ENCODE measurements at places on chromosomes 5 and 9.

DNA sequence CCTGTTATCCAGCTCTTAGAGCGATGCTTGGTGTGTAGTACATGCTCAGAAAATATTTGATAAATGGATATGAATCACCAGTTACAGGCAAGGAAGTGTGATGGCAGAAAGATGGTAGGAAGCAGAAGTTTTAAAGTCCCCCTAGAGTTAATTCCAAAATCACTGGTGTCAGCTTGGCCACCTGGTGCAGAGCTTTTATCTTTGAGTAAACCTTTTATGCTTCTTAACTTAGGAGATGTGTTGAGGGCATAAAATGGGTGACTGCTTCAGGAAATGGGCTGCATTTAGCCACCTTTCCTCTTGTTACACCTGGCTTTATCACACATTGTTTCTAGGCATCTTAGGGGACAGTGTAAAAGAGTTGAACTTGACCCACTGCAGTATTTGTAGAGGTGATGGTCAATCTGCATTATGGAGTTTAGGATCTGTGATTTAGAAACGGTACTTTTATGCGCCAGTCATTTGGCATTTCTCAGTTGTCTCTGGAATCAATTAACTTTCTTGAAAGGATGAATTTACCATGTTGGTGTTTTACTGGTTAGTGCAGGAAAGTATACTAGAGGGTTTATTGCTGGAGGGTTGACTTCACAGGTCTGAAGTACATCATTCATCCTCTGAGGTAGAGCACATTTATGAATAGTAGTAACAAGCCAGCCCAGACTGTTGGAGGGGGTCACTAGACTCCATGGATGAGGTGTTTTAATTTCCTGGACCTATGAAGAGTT is 7.5 kb upstream of the FAM120AOS start:
- no peak for DNase-seq

- DNase-seq, result no peak
Measured at GRCh38 chr5:131979816-131980215, 31.6 kb downstream of the ACSL6 start.

- no peak for DNase-seq
Measured at GRCh38 chr5:156589946-156590216, 260.2 kb upstream of the PPP1R2B start.

DNA sequence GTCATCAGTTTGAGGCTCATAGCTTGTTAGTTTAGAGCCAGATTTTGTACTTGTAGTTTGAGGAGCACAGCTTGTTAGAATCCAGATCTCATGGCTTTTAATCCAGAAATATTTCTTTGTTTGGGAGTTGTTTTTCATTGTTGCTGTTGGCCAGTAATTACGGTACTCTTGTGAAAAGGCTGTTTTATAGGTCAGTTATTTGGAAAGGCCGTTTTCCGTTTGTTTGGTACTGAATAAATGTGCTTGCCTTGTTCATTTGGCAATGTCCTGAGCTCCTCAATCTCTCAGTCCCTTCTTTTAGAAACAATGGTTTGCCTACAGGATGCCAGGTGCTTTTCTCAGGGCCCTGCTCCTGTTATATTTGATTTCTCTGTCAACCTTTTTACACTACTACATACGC is 4.5 kb upstream of the MOB3B start:
- no peak for DNase-seq

GRCh38 chr5:145776886-145777285 is 58.3 kb downstream of the PRELID2 start:
- no peak for DNase-seq

- DNase-seq, result no peak
Measured at GRCh38 chr5:104526866-104527265, 964.3 kb upstream of the NUDT12 start.

DNA sequence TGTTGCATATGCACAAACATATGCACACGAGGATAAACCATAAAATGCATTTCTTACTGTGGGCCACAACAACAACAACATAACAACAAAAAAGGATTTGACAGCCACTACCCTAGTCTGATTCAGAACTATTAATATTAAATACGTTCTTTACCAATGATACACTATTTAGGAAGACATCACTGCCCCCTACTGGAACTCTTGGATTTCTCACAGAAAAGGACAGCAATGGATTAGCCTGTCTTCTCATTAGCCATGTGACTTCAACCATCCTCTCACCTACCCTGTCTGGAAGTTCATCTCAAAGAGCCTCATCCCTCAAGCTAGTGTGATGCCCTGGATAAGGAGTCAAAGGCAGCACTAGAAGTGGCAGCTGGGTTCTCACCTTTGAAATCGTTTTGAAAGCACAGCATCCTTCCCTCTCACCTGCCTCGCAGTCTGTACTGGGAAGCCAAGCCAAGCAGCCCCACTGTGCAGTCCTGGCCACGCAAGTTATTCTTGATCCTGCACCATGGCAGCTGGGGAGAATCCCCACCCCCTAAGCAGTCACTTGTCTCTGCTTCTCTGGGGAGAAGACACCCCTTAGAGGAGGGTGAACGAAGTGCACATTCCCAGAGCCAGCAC is 64.6 kb downstream of the SH3TC2 start:
- DNase-seq, result no peak

- DNase-seq, result no peak
Measured at GRCh38 chr9:99326112-99326916, 104.2 kb downstream of the SEC61B start.

GRCh38 chr5:10447041-10447440 is 5.4 kb downstream of the ROPN1L start:
- DNase-seq, result no peak

DNA sequence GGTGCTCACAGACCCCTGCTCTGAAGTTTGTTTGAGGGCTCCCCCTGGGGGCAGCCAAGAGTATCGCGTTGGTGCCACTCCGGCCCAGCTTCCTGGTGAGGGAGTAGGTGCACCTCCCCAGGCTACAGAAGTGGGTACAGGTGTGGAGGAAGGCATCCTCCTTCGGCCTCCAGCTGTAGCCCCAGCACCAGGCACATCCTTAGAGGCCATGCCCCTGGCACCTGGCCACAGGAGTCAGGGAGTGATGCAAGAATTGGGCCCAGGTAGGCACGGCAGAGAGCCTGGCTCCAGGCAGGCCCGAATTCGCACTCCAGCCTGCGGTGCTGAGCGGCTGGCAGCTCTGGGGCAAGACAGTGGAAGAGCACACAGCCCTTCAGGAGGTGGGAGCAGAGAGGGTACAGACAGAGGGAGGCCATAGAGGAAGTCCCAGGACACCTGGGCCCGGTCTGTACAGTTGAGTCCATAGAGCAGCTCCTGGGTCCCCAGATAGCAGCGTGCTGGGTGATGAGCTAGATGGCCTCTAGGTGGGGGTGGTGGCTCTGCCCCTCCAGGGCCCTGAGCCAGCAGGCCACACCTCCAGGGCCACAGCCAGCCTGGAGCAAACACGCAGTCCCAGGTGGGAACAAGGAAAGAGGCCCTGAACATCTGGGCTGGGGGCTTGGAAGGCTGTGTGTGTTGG is 2.4 kb downstream of the SAPCD2 start:
- peak; percentile 94 for DNase-seq

DNA sequence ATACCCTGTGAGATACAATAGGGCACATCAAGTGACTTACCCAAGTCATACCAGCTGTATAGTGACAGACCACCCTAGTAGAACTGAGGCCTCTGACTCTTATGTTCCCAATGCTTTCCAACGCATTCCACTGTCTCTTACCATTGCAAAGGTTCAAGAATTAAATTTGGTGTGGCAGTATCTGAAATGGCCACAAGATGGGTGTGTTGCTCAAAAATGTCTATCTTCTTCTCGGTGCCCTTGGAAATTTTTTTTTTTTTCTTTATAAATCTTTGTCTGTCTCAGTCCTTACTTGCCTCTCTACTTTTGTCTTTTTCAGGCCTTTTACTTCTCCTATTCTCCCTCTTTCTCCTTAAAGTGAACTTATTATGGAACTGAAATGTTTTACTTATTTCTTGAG is 48.4 kb downstream of the GPR21 start:
- peak; percentile 62 for DNase-seq

GRCh38 chr5:31995006-31995405 is 179.1 kb downstream of the GOLPH3 start:
- DNase-seq, result no peak

DNA sequence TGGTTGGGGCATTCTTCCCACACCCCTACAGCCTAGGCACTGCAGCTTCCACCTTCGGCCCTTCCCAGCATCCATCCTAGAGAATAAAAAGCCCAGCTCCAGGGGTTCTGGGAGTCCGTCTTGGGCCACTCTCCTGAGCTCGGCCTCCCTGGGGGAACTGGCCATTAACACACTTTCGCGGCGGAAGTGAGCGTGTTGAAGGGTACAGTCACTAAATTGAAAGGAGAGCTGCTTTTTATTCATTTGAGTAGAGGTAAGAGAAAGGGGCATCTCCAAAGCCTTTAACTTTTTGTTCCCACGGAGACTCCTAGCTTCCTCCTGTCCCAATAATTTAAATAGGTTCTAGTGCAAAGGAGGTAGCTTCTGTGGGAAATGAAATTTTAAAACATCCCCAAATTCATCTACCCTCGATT is 31.0 kb upstream of the NFIB start:
- no peak for DNase-seq

- peak; percentile 92 for DNase-seq
Measured at GRCh38 chr5:168291342-168291963, at the start of gene WWC1. Gene WWC1, plus strand, starts transcription at chr5:168291645. Its CDS starts 508 bp downstream, at chr5:168292153.

DNA sequence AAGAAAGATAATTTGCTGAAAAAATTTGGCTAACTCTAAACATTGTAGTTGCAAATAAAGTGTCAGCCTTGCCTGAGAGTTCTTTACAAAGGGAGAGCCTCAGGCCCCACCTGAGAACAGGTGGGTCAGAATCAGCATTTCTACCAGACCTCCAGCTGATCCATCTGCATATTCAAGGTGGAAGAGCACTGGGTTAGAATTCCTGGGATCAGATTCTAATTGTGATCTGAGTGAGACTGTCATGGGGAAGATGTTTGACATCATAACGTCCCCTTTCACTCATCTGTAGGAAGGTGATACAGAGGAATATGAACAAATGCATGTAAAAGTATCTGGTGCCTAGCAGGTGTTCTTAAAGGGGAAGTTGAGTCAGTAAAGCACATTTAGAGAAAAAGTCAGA is 54.6 kb downstream of the FBXL7 start:
- no peak for DNase-seq

GRCh38 chr5:2810644-2811043 is 59.2 kb upstream of the IRX2 start:
- DNase-seq, result no peak

- DNase-seq, result peak; percentile 40
Measured at GRCh38 chr9:81083067-81083466, 606.3 kb downstream of the TLE1 start.
